ENCODE measurements at places on chromosomes 1 and 21.

GRCh38 chr1:241521718-241522117, 2.2 kb upstream of the FH start:
- no peak for DNase-seq

- no peak for DNase-seq
Measured at GRCh38 chr21:15060543-15061175, 4.1 kb downstream of the NRIP1 start.

DNA sequence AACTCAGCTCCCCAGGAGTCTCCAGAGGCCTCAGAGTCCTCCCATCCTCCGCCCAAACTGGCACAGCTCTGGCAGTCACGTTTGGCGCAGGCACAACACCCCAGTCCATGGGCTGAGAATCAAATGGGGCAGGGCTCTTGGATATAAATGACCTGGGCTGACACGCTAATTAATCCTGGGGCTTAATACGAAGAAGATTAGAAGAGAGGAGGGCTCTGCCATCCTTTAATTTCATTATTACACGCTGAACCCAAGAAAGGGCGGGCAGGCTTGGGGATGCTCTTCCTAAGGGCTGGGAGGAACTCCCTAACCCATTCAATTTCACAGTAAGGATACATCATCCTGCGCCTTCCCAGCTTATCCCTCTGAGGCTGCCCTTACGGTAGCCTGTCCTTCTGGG, 2.4 kb downstream of the GRIK3 start:
- DNase-seq: no peak

GRCh38 chr1:35202048-35202719, 9.2 kb upstream of the SFPQ start:
- peak; percentile 78 for DNase-seq

DNA sequence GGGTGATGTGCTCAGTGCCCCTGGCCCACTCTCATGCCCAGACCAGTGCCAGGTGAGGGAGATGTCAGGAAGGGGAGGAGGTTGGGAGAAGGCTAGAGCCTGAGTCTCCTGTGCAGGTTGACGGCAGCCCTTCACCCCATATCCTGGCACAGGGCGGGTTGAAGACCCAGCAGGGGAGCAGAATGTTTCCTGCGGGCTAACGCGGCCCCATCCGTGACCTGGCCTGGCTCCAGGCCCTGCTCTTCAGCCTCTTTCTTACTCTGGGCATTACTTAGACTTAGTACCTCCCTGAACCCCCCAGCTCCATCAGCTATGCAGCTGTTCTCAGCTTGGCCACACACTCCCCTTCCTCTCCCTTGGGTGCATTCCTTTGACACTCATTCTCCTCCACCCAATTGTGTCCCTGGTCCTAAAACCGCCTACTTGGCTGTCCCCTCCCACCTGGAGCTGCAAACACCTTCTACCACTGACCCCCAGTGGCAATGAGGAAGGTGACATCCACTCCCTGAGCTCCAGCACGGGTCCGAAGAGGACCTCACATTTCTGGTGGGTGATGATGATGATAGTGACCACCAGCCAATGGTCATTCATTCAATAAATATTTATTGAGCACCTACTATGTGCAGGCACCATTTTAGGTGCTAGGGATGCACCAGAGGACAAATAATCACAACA, 179.0 kb downstream of the PTPRU start:
- peak; percentile 70 for DNase-seq

DNA sequence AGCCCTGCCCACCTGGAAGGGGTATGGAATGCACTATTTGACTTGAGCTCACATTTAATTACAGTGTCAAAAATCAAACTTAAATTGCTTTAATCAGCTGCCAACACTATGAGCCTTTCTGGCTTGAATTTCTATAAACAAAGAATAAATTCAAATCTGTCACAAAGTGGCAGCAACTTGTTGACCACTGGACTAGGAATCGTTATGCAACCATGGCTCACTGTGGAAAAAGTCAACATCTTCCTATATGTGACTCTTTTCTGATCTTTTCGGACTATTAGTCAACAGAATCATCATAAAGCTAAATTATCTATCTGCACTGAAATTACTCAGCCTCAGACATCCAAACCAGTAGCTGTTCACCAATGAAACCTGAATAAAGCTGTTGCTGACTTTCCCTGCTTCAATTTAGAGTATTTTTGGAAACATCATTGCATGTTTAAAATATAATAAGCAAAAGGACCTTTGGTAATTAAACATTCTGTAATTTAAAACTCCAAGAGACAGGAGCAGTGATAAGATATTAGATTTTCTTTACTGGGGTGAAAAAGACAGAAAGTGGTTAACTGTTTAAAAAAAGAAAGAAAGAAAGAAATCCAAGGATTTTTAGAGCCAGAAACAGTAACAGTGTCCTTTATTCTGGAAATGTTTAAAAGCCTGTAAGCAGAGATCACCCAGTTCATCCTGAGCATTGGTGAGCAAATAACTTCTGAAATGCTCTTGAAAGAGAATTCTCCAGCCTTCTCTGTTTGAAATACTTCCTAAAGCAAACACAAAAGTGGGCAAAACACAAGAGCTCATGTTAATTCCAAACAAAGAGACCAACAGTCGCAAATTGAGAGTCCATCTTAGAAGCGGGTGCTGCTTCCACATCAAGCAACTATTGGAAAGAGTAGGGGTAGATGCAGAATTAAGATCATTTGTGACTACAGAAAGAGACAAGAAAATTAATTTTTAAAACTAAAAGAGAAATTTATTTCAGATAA, 26.2 kb upstream of the ERG start:
- no peak for DNase-seq
